Foreskin keratinocyte (primary cell): ENCODE measurements at places on chromosomes 3 and 15. TPM values are rescaled to one million over a fixed set of nuclear protein-coding genes. Genes with fewer than 3 reads are reported as not detected.

THPO gene
- not detected in 2 replicates for total RNA-seq

GRCh38 chr15:98658831-98659699, 10.7 kb downstream of the IGF1R start:
- no peak for DNase-seq

GRCh38 chr15:95352631-95353187, 977.8 kb upstream of the NR2F2 start:
- no peak for DNase-seq

GOLGA6A gene
- total RNA-seq, result not detected in 2 replicates

DNA sequence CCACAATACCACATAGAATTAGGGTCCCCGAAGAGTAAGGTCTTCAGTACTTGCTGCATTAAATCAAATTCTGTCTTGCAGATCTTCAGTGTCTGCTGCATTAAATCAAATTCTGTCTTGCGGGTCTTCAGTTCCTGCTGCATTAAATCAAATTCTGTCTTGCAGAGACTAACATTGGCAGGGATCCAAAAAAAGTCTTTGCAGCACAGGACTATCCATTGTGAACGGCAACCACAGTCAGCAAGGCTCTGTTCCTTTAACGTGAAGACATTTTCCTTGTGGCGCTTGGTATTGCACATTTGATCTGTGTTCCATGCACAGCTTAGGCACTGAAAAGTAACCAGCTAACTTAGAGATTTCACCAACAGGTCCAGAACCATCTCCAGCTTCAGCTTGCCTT, 46.8 kb upstream of the POMGNT2 start:
- DNase-seq, result no peak

GRCh38 chr3:48459331-48459730, 12.8 kb downstream of the ATRIP start:
- DNase-seq, result no peak

TRIM42 gene
- not detected in 2 replicates for total RNA-seq

DNA sequence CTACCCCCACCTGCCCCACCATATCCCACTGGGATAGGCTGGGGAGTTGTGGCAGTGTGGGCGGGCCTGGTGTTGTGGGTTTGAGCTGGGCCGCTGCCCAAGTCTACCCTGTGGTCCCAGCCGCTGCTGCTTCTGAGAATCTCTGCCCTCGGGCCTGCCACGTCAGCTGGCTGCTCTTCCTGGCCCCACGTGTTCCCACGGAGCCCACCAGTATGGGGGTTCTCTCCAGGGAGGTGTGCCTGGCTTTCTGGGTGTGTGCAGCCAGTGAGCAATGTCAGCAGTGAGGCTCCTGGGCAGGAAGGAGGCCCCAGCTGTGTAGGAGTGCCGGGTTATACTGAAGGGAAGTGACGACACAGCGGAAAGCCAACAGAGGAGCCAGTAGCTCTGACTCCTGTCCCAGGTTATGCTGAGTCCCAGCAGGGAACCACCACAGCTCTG, 10.5 kb downstream of the GNAI2 start:
- DNase-seq, result peak; percentile 98

- no peak for DNase-seq
Observed at GRCh38 chr15:66004618-66005262, 135.4 kb downstream of the RAB11A start.

DNA sequence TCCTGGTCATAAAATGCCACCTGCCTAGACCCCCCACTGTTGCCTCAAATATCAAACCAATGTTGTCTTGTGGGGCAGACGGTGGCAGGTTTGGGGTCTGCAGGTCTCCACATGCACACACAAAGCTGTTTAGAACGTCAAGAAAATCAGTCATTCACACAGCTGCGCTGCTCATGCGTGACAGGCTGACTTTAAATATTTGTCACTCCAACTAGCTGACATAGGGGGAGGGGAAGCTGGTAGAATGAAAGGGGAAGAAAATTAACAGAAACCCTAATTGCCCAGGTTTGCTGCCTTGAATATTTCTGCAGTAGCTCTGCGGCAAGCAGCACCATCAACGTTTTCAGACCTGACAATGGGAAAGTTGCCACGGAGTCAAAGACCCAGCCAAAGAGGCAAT, 201.8 kb downstream of the ABHD5 start:
- no peak for DNase-seq

DNA sequence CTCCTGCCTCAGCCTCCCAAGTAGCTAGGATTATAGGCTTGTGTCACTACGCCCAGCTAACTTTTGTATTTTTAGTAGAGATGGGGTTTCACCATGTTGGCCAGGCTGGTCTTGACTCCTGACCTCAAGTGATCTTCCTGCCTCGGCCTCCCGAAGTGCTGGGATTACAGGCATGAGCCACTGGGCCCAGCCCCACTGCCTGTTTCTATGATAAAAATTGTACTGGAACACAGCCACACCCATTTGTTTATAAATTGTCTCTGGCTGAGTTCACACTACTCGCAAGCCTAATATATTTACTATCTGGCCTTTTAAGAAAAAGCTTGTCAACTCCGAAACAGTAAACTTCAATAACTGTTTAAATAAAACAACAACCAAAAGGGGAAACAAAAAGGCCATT, 309.4 kb upstream of the WNT5A start:
- no peak for DNase-seq

GRCh38 chr3:110349295-110349694, 722.3 kb upstream of the NECTIN3 start:
- no peak for DNase-seq

DNA sequence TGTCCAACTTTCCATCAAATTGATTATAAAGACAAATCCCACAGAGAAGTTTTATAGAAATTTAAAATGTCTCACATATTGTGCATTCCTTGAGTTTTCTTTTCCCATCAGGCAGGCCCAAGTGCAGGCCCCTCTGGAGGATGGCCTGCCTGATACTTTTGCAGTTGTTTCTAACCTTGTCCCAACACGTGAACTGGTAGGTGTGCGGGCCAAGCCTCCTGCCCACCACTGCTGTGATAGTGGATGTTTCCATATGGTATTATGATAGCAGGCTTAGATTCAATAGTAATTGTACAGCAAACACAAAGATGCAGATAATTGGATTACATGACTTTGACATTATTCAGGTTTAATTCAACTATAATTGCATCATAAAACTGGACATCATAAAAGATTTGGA, 1.4 kb downstream of the P2RY12 start:
- DNase-seq, result no peak

DNA sequence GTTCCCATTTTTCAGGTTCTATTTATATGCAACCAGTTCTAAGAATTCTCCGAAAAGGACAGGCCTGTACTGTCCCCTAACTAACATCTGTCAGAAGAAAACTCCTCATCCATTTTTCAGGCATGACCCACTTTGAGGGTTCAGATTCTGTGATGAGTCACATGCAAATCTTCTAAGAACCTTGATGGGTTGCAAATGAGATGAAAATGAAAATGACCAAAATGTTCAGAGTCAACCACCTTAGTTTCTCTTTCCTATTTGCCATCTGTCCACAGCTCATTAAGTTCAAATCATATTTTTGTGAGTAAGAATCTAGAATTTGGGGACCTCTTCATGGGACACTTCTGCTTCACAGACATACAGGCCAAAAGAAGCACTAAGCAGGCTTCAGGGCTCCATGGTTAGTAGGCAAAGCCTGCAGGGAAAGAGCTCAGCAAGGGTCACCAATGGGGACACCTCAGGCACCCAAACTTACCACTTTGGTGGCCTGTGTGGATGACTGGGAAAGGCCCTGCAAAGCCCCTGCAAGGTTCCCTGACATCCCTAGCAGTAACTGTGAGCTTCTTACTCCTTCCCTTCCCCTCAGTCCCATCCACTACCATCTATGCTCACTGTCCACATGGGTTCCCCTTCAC, 122.0 kb downstream of the WDR76 start:
- no peak for DNase-seq

- DNase-seq, result no peak
Observed at GRCh38 chr3:115321400-115321805, 174.3 kb upstream of the ZBTB20 start.

THSD4 gene
- 44.0 and 56.5 TPM in 2 replicates for total RNA-seq

GRCh38 chr3:23594894-23595670, 210.7 kb upstream of the UBE2E1 start:
- DNase-seq, result no peak

WDR93 gene
- not detected in 2 replicates for total RNA-seq

DNA sequence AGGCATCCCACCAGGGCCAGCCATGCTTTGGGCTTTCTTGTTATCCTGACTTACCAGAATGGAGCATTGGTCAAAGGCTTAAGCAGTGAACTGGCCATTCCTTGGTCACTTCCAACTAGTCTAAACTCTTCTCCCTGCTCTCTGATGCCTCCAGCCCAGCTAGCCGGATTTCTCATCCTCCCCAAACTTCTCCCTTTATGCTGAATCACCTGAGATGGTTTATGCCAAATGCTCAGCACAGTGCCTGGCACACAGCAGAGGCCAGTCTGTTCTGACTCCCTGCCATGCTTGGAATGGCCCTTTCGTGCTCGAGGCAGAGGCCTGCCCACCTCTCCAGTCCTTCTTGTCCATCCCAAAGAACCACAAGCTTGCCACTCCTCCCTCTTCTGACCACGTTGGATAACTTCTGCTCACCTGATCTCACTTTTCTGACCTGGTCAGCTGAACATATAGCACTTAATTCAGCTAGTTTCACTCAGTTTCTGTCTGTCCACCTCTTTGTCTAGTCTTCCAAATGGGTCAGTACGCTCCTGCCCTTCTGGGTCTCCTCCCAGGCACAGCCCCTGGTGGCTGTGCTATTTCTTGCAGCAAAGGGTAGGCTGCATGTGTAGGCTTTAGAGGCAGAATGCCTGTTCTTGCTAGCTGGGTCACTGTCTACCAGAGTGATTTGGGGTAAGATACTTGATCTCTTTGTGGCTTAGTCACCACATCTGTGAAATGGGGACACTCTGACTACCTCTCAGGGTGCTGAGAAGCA, 2.2 kb upstream of the RBP1 start:
- DNase-seq, result no peak

DNA sequence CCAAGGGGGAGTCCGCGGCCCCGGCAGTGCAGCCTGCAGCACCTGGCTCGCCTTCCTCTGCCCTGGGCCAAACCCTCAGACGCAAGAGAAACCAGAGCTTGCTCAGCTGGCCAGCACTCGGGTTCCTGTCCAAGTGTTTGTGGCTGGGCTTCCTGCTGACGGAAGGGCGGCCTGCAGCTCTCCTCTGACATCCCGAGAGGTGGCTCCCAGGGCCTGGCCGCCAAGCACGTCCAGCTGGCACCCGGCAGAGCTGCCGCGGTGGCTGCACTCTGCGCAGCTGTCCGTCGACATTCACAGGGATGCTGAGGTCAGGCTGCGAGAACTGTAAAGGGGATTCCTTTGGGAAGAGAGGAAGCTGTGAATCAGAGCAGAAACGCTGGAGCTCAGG, 85.6 kb downstream of the CPN2 start:
- DNase-seq, result no peak

DNA sequence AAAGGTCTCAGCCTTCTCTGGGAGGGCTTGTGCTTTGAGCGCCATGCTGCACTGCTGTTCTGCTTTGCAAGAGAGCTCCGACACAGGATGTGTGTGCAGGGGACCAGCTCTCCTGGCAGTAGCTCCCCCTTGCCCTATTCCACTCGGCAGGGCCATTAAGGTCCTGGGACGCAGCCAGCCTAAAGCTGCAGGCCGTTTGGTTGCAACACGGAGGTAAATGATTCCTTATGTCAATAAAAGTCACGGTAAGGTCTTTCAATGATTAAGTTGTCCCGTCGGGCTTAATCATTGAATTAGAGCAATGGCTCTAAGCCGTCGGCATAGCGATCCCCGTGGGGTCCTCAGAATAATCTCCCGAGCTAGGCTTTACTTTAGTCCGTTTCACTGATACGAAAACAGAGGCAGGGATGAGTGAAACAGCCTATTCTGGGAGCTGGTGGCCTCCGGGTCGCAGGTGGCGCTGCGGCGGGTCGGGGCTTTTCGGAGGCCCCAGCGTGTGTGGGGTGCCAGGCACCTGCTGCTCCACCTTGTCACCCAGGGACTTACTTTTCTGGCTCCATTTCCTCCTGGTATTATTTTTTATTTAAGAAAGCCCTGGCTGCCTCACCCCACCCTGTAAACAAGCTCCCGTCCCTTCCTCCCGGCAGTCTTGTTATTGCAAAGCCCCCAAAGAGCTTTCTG, 525.2 kb downstream of the OCA2 start:
- DNase-seq, result no peak

GOLGA8T gene
- total RNA-seq, result 0.04 and 0.10 TPM in 2 replicates
